Fibroblast of upper back skin (primary cell): ENCODE measurements at places on chromosomes 2 and 18.
A peak's percentile ranks its signal among the peaks of the same experiment; 100 is the strongest.

DNA sequence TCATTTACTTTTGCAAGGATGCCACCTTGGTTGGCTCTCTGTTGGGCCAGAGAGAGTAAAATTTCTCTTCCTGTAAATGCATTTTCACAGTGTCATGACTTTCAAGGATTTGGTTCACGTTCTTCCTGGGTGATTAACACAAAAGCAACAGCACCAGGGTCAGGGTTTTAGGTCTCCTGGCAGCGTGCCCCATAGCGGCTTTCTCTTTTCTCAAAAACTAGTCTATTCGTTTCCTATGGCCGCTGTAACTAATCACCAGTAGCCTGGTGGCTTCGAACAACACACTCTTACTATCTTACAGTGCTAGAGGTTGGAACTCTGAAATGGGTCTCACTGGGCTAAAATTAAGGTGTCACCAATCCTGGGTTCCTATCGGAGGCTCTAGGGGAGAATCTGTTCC is 56.3 kb upstream of the ACMSD start:
- DNase-seq: no peak

GRCh38 chr2:2046497-2046896 is 284.6 kb downstream of the MYT1L start:
- no peak for DNase-seq

DNA sequence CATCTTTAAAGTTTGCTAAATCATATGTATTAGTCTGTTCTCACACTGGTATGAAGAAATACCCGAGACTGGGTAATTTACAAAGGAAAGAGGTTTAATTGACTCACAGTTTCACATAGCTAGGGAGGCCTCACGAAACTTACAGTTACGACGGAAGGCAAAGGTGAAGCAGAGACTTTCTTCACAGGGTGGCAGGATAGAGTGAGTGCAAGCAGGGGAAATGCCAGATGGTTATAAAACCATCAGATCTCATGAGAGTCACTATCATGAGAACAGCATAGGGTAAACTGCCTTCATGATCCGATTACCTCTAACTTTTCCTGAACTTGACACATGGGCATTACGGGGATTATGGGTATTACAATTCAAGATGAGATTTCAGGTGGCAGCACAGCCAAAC is 1075.2 kb upstream of the NRXN1 start:
- no peak for DNase-seq

DNA sequence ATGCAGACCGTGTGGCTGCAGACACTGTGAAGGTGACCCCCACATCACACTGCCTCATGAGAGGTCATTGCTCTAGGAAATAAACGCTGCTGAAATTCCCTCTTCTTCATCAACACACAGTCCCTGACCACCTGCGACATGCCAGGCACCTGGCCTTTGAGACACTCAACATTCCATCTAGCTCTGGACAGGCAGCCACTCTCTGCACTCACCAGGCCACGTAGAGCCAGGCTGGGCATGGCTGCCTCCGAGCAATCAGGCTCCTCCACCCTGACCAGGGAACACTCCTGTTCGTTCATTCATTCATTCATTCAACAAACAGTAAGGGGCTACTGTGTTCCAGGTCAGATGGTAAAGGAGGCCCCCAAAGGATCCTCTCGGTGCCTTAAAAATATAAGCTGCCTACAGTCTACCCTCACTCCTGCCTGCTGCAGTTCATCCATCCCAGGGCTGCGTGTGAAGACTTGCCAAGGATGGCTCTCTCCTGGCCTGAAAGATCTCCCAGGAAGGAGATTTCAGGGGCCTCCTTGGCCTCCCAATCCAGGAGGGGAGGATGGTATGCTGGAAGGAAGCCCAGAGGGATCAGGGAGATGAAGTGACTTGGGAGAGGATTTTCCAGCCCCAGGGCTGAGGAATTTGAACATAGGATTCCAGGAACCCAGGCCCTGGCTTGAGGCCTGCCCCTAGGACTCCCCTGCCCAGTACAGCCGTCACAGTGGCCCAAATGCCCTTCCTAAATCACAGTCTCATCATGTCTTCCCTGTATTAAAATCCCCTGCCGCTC is 66.7 kb downstream of the TNS1 start:
- peak; percentile 94 for DNase-seq

DNA sequence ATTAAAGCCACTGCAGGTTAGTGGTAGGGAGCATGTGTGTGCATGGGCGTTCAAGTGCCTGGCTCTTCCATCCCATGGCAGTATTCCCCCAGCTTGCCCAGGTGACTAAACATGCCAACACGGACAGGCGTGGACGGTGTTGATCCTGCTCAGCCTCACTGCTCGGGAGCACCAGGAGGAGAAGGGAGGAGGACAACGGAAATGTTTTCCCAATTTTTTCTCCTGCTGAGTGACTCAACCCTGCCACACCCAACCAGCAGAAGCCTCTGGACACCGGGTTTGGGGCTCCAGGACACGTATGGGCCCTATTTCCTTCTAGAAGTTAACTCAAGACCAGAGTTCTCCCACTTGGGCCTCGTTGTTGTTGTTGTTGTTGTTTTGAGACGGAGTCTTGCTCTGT is 139.1 kb downstream of the CYP26B1 start:
- DNase-seq: no peak
